NCI-H187 (cell line): ENCODE measurements at places on chromosomes 11 and 22.

- no peak for DNase-seq
Observed at GRCh38 chr11:868394-868793, 25.7 kb downstream of the TSPAN4 start.

GRCh38 chr11:131470216-131470925 lies 100.0 kb downstream of the NTM start:
- no peak for DNase-seq

DNA sequence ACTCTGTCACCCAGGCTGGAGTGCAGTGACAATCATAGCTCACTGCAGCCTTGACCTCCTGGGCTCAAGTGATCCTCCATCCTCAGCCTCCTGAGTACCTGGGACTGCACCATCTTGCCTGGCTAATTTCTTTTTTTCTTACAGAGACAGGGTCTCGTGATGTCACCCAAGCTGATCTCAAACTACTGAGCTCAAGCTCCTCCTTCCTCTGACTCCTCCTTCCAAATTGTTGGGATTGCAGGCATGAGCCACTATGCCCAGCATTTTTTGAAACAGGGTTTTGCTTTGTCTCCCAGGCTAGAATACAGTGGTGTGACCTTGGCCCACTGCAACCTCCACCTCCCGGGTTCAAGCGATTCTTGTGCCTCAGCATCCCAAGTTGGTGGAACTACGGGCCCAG lies 358.3 kb upstream of the MTNR1B start:
- DNase-seq: no peak

DNA sequence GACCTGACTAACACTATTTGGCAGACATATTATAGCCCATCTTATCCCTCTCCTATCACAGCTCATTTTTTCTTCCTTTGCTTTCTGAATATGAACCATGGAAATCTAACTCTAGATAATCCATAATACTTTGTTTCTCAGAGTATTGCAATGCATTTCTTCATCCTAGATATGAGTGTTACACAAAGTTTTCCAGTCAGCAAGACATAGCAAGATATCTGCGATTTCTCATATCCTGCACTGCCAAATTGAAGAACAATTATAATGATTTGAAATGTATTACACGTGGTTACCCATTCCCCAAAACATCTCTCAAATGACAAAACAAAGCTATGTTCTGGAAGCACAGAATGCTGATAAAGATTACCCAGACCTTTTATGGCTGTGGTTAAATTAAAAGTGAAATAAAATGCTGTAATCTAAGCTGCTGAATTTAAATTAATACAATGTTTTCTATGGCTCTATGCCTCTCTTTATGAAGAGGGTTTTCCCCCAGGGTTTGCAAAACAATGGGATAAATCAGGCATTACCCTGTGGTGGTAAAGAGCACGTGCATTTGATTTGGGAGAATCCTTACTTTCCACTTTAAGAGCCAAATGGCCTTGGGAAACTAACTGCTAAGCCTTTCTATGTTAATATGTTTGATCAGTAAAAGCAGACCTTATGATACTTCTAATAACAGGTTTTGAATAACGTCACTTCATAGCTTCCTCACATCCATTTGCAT lies 1291.0 kb upstream of the CNTN5 start:
- no peak for DNase-seq

DNA sequence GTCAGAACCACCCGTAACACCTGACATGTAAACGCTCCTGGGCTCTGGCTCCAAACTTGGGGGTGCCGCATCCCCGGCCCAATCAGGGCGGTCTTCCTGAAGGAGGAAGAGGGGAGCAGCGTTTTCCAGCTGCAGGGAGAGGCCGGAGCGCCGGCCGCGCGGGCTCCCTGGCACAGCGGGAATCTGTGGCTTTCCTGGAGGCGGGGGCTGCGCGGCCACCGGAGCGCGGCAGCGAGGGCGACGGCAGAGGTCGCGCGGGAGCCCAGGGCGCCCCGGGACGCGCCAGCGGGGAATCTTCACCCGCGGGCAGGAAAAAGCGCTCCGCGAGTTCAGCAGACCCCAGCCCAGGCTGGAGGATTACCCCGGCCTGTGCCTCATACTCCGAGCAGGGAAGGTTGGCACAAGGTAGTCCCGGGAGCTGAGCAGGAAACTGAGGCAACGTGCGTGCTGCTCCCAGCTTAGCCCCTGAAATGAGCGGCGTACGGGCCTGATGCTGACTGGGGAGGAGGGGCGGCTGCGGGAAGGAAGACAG lies 600 bp upstream of the ESAM start:
- DNase-seq: no peak

DNA sequence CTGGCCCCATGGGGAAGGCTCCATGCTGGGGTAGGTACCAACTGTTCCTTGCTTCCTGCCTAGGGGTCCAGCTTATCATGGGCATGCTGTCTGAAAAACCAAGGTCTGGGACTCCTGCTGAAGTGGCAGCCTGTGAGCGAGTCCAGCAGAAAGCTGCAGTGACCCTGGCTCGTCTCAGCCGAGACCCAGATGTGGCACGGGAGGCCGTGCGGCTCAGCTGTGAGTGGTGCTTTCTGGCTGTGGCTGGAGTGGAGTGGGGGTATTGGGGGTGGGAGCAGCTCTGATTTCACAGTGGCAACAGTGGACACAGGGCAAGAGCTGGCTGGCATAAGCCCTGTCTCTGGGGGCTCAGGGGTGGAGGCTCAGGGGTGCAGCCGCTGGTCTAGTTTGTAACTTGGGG lies 124.1 kb downstream of the INSC start:
- no peak for DNase-seq

- no peak for DNase-seq
Observed at GRCh38 chr11:30349885-30350284, 27.0 kb downstream of the ARL14EP start.

GRCh38 chr11:1283906-1284305 lies 25.5 kb downstream of the TOLLIP start:
- DNase-seq: no peak
